ENCODE measurements at places on chromosomes 2 and 18. TPM values are rescaled to one million over a fixed set of nuclear protein-coding genes. Genes with fewer than 3 reads are reported as not detected.
A peak's percentile ranks its signal among the peaks of the same experiment; 100 is the strongest.

DNA sequence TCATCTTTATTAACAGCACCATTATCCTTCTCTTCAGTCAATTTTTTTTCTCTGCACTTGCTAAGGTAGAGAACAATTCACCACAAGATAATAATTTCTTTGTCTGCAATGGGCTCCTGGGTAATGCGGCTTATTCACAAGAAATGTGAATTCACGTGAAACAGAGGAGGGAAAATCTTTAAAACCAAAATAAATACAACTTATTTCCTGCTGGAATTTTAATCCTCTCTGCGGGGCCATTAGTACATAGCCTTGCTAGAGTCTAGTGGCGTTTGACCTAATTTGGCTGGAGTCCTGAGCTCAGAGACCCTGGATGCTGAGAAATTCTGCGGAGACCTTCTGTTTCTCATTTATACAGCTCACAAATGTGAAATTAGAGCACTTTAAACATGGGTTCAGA lies 319.3 kb upstream of the MMADHC start:
- no peak for DNase-seq

DNA sequence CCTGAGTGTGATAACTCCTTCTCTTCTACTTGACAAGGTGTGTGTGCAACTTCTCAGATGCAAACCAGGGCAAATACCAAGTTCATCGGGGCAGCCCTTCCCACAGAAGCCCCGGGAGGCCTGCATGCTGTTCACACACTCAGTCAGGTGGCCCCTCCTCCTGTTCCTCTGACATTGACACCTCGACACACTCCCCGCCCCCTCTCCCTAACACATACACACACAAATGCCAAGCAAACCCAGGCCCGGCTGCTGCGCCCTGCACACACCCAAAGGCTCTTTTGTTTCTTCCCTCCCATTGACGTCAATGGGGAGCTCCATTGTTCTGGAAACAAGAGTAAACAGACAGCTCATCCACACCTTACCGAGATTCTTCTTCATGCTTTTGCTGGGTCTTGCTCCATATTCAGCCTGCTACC lies 1.7 kb upstream of the PER2 start:
- DNase-seq = peak; percentile 73

DNA sequence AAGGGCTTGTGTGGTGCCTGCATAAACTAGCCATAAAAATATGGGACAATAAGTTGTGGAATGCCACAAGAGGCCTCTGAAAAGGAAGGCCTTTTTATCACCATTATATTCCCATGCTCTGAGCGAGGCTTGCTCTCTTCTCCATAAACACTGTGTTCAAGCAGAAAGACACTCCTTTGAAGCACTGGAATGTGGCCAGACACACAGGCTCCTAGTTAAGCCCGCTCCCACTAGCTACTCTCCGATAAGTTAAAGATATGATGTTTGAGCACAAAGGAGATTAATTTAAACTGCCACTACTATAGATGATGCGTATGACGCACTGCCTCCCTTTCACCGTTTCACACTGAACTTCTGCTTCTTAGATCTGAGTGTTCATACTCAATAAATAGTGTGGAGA lies 188.7 kb upstream of the TWIST2 start:
- no peak for DNase-seq

GRCh38 chr2:187994464-187995331 lies 297.0 kb upstream of the GULP1 start:
- no peak for DNase-seq

The APOB gene
- total RNA-seq = 1.9 TPM

The SLC38A11 gene
- 2.1 TPM for total RNA-seq

- DNase-seq = no peak
Observed at GRCh38 chr2:77552956-77553355, 30.8 kb upstream of the LRRTM4 start.

DNA sequence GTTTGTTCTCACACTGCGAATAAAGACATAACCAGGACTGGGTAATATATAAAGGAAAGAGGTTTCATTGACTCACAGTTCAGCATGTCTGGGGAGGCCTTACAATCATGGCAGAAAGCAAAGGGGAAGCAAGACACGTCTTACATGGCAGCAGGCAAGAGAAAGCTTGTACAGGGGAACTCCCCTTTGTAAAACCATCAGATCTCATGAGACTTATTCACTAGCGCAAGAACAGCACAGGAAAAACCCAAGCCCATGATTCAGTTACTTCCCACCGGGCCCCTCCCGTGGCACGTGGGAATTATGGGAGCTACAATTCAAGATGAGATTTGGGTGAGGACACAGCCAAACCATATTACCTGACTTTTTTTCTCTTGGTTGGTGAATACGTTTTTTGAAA lies 51.3 kb downstream of the TMEM247 start:
- no peak for DNase-seq

DNA sequence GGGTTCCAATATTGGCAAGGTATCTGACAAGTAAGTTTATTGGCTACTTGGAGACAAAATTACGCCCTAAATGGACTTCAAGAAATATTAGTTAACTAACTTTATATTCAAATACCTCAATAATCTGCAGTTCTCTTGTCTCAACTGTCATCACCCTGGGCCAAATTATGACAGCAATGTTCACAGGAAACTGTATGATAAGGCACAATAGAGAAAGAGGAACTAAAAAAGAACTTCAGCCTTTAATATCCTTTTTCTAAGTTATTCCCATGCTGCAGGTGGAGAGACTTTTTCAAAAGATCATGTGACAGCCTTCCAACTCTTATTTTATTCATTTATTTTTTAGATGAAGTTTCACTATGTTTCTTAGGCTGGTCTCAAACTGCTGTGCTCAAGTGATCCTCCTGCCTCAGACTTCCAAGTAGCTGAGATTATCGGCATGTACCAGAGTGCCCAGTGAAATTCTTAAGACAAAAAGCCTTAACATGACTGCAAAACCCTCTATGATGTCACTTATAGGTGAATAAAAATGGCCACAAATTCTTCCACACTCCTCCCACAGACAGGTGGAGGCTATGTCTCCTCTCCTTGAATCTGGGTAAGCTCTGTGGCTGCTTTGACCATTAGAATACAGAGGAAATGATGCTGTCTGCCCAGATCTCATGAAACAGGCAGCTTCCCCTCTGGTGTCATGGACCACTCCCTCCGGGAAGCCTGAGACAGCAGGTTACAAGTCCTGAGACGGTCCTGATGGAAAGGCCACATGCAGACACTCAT lies 211.0 kb downstream of the TGIF1 start:
- no peak for DNase-seq

The SCYGR4 gene
- total RNA-seq = not detected

DNA sequence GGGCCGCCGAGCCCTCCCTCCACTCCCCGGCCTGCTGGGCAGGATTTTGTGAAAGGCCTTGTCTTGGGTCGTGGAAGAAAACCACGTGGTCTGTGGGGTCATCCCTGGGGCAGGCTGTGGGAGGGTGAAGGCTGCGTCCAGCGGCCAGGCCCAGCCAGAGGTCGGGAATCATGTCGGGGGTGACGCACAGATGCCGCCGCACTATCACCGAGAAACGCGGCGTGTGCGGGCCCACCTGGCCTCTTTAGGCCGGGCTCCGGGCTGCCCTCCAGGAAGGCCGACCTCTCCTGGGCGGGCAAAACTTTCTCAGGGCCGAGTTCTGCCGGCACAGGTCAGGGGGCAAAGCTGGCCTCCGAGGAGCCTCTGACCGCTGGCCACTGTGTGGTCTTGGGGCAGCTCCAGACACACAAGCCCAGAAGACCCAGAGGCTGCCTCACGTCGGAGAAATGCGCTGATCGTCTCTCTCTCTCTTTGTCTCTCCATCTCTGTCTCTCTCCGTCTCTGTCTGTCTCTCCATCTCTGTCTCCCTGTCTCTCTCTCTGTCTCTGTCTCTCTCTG lies 28.4 kb downstream of the NFATC1 start:
- DNase-seq = peak; percentile 94

The UNC80 gene
- total RNA-seq = not detected

- no peak for DNase-seq
Observed at GRCh38 chr2:197152451-197153228, 157.9 kb downstream of the ANKRD44 start.

The G6PC2 gene
- total RNA-seq = not detected
